ENCODE measurements at places on chromosomes 3 and 15.

GRCh38 chr3:182671541-182671940 is 121.8 kb upstream of the ATP11B start:
- DNase-seq = no peak

GRCh38 chr15:93553167-93553935 is 464.3 kb upstream of the RGMA start:
- no peak for DNase-seq

DNA sequence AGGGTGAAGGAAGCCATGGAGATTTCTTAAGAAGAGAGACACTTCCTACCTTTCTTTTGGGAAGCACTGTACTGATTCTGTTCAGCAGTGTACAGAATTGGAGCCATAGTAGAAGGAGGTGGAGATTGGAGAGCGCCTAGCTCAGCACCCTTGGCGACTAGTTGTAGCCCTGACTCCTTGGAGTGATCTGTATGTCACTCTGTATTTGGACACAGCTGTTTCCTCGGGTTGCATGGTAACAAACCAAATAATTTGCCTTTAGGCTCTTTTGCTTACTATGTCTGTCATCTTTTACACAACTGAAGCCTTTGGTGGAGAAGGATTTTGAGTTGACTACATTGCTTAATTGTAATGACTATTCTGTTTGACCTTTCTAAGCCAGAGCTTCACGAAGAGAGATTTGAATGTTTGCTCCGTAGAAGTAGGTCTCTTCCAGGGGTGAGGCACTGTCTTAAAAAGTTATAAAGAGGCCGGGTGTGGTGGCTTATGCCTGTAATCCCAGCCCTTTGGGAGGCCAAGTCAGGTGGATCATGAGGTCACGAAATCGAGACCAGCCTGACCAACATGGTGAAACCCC is 77.1 kb downstream of the AKAP13 start:
- DNase-seq = no peak

DNA sequence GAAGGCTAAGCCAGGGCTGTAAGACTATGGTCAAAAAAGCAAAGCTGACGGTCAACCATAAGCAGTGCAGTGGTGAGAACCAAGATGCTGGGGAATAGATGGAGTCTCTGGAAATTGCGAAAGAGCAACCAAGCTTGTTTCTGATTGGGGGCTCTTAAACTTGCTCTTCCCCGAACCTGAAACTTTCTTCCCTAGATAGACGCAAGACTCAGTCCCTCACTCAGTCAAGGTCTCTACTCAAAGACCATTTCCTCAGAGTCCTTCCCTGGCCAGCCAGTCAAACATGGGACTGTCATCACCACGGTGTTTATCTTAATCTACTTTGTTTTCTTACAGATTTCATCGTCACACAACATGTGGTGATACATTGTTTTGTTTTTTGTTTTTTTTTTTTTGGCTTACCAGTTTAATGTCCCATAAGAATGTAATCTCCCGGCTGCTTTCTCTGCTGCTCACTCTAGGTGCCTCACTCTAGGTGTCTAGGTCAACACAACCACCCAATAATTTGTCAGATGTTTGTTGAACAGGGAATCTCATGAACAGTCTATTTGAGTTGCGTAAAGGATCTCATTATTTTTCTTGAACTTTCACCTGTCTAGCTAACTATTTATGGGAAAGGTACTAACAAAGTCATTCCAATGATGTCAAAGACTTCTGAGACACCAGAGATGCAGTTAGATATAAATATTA is 495.4 kb downstream of the FOXP1 start:
- DNase-seq = no peak

- no peak for DNase-seq
Observed at GRCh38 chr3:16343101-16343500, 78.1 kb downstream of the OXNAD1 start.

GRCh38 chr3:58520403-58521335 is 16.3 kb downstream of the ACOX2 start:
- peak; percentile 51 for DNase-seq

GRCh38 chr3:177322881-177323280 is 125.6 kb upstream of the TBL1XR1 start:
- DNase-seq = no peak

GRCh38 chr15:34582461-34583371 is 735 bp downstream of the GOLGA8B start:
- peak; percentile 67 for DNase-seq

DNA sequence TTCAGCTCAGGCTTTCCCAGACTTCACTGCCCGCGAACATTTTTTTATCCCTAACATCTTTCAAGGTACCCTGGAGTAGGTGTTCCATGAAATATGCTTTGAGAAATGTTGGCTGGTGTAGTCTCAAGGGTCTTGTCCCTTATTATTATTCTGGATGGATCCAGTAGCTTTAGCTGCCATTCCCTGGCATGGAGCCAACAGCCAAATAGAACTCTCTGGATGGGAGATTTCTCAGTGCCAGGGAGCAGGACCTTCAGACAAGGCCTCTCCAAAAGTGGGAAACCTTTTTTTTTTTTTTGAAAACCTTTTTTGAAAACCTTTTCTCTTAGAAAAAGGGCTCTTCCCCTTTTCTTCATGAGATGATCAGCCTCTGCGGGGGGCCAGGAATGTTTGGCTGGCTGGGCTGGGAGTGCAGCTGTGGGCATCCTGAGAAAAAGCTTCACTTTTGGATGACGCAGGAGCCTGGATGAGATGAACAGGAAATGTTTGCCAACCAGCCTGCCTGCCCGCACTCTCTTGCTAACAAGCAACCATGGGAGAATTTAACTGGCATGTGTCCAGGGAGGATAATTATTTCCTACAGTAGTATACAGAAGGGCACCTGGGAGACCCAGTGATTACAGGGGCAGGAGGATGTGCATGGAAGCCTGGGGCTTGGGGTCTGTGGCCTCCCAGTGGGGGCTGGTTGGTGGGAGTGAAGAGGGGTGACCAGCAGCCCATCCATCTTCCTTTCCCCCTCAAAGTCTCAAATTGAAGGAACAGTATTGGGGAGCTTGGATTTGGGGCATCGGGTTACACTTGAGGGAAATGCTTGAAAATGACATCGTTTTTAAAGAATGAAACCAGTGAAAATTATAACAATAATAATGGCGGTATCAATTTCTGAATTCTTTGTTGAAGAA is 109.1 kb upstream of the LRIG1 start:
- DNase-seq = no peak

- DNase-seq = peak; percentile 56
Observed at GRCh38 chr15:74790080-74790916, 8.4 kb downstream of the CSK start.

GRCh38 chr3:192352142-192352541 is 375.2 kb downstream of the FGF12 start:
- no peak for DNase-seq

DNA sequence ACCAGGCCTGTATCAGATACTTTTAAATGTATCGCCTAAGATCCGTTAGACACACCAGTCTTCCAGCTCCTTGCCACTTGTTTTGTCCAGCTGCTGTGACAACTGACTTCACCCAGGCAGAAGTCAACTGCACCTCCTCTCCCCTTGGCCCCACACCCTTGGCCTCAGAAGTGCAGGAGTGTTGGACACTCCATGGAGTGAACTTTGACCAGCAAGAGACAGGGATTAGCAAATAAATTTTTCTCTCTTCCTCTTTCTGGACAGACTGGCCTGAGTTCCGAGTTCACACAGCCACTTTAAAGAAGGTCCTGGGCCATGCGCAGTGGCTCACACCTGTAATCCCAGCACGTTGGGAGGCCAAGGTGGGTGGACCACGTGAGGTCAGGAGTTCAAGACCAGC is 2.9 kb upstream of the CLN6 start:
- DNase-seq = no peak

GRCh38 chr15:90872486-90873184 is 4.2 kb downstream of the FURIN start:
- DNase-seq = peak; percentile 76

DNA sequence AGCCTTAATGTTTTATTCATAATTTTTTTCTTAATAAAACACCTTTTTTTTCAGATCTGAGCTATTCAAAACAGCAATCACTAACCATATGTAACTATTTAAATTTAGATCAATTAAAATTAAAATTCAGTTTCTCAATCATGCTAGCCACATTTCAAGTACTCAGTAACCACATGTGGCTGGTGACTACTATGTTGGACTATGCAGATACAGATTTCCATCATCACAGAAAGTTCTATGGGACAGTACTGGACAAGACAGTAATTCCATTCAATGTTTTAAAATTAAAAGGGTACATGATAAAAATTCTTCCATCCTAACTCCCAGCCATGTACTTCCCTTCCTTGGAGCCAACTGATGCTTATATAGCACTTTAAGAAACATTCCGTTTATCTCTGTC is 119.3 kb downstream of the GLDN start:
- DNase-seq = no peak

DNA sequence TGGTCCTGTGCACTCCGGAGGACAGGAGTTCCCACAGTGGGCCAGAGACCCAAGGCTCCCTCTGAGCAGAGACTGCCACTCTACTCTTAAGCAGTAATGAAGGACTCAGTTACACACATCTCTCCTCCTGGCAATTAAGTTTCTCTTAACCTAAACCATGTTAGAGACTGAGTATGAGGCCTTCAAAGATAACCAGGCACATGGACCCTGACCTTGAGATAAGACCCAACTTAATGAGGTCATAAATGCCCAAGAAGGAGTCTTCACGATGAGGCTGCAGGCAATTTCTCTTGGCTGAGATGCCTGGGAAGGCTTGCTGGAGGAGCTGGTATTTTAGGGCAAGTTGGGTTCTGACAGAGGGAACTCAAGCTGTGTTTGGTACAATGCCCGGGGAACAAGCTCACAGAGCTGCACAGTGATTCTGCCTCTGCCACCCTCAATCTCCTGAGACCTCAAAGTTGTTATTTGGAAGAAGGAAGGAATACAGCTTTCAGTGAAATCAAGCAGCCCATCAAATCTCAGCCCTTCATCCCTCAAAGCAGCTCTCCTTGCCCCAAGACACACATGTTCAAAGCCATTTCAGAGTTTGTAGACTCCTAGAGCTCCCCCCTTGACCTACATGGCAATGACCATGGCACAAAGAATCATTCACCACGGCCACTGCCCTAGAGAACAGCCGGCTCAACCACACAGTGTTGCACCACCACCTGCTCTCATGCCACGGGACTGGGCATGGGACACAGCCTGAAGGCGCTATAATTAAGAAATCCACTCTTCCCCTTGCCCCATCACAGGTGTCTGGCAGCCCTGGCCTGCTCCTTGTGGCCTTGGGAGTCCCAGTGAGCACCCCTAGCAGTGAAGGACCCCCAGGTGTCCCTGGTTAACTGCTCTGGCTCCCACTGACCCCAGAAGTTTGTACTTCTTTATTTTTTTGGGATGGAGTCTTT is 7.1 kb downstream of the RMDN3 start:
- no peak for DNase-seq

- DNase-seq = no peak
Observed at GRCh38 chr3:160879859-160880258, 123.8 kb downstream of the PPM1L start.

DNA sequence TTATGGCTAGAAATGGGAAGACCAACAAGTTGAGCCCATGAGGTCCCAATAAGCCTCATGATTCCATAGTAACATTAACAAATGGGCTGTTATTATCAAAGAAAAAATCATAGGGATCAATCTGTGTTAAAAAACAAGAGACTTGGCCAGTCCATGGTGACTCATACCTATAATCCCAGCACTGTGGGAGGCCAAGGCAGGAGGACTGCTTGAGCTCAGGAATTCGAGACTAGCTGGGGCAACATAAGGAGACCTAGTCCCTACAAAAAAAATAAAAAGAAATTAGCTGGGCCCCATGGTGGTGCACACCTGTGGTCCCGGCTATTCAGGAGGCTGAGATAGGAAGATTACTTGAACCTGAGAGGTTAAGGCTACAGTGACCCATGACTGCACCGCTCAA is 124.8 kb downstream of the DMXL2 start:
- no peak for DNase-seq

- DNase-seq = no peak
Observed at GRCh38 chr3:127260826-127261555, 26.9 kb downstream of the PRR20G start.

DNA sequence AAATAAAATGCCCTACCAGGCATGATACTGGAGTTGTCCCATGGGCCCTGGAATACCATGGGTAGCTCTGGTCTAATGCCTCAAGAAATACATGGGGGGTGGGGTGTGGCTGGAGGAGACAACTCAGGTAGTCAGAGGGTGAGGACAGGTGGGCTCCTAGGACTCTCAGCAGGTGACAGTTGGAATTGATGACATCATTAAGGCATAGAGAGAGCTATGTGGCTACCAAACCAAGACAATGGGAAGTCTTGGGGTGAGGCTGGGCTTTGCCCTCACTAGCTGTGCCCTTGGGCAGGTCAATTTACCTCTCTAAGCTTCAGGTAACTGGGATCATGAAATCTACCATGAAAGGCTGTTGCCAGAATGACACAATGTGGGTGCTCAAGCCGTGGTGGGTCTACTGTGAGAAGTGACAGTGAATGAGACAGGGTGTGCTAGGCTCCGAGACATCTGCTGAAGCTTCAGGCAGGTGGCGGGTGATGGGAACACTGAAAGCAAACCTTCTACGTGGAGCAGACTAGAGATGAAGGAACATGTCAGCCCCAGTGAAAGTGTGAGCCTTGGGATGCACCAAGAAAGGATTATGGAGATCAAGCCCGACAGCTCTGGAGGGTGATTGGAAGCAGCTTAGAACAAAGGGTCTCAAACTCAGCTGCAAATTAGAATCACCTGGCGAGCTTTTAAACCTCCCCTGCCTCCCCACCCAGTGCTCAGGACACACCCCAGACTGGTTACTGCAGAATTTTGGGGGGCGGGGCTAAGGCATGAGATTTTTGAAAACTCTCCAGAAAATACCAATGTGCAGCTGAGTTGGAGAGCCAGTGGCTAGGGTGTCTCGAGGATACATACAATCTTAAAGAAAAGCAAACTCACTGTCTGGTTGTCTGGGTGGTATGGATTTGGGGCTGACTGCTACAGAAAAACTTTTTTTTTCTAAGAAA is 21.5 kb downstream of the SLC6A20 start:
- peak; percentile 12 for DNase-seq

DNA sequence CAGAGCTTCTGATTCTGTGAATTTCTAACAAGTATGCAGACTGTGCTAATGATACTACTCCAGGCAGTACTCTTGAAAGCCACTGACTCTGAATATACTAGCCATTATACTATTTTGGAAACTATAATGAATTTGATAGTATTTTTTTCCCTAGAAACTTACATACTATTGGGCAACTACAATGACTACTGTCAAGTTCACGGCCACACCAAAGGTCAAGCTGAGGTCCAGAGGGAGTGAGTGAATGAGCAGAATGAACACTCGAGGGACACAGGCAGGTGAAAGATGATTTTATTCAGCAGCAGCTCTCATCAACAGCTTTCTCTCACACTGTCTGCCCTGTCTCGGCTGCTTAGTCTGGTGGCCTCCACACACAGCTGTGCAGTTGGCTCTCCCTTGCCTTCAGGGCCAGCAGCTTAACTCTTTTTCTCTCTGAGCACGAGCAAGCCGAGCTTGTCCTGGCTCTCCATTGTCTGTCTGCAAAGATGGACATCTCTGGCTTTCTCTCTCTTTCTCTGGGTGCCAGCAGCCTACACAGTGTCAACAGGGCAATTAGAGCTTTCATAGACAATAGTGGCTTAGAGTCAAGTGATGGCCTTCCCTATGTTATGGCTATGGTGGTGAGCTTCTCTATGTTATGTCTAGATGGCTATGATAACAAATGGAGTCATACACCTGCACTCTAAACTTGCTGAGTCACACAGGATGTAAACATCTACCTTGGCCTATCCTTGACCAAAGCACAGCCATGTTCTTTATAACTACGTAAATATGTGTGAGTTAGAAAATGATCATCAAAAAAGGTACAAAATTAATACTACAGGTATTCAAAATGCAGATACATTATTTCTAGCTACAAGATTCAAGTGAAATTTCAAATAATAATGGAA is 362.4 kb downstream of the CGGBP1 start:
- no peak for DNase-seq

GRCh38 chr3:190414297-190414696 is 26.3 kb downstream of the CLDN16 start:
- DNase-seq = no peak

GRCh38 chr3:150222691-150223489 is 185.2 kb upstream of the TSC22D2 start:
- DNase-seq = no peak
